CD4-positive, alpha-beta T cell (primary cell): ENCODE measurements at places on chromosomes 1 and 21. TPM values are rescaled to one million over a fixed set of nuclear protein-coding genes. Genes with fewer than 3 reads are reported as not detected.

GRCh38 chr1:22096463-22096862, 44.0 kb downstream of the CDC42 start:
- H3K27me3 ChIP-seq, result no peaks in the 10 kb centered on the region
- H3K4me3 ChIP-seq, result no peak overlapping the region
- H3K4me1 ChIP-seq, result peaks cover 26% of the 10 kb centered on the region
- H3K27ac ChIP-seq, result no peak overlapping the region
- no peak for DNase-seq

- no peak overlapping the region for H3K27ac ChIP-seq
- no peaks in the 10 kb centered on the region for H3K36me3 ChIP-seq
- no peak overlapping the region for H3K4me3 ChIP-seq
- H3K4me1 ChIP-seq, result no peaks in the 10 kb centered on the region
- H3K27me3 ChIP-seq, result peaks cover 3% of the 10 kb centered on the region
Measured at GRCh38 chr1:227449051-227449450, 114.3 kb upstream of the ZNF678 start.

DNA sequence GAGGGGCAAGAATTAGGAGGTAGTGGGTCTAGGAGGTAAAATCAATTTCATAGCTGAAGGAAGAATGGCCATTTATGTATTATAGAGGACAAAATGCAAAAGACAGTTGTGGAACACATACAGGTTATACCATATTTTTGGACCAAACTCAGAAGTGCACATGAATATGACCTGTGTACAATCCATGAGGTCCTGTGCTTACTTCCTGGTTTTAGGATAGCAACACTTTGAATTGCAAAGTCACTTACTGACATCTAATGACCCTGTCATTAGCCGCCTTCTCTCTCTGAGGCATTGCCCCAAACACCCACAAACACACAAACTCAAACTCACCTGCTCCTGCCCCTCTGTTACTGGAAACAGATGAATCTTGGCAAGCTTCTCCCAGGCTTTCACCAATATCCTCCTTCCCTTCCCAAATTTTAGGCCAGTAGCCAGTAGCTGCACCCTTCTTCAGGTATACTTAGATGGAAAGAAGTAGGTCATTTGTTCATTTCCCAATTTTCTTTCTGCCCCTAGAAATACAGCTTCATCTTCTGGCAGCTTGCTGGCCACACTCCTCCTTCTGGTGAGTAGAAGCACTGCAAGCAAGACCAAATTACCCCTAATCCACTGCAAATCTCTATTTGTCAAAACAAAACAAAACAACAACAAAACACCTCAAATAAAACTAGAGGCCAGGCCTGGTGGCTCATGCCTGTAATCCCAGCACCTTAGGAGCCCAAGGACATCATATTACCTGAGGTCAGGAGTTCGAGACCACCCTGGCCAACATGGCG, 13.7 kb upstream of the RPL5 start:
- no peaks in the 10 kb centered on the region for H3K27me3 ChIP-seq
- H3K36me3 ChIP-seq, result no peaks in the 10 kb centered on the region
- no peak for DNase-seq
- no peak overlapping the region for H3K27ac ChIP-seq
- no peaks in the 10 kb centered on the region for H3K4me1 ChIP-seq

TMEM125 gene
- not detected for total RNA-seq

PTPN22 gene
- 30.2 TPM for total RNA-seq

- H3K27ac ChIP-seq, result no peak overlapping the region
- H3K4me1 ChIP-seq, result no peaks in the 10 kb centered on the region
- DNase-seq, result no peak
- no peaks in the 10 kb centered on the region for H3K36me3 ChIP-seq
Measured at GRCh38 chr1:100769906-100770646, 50.5 kb downstream of the VCAM1 start.

GRCh38 chr1:206953126-206953525, 6.9 kb upstream of the PIGR start:
- H3K27ac ChIP-seq, result no peak overlapping the region
- DNase-seq, result no peak

DNA sequence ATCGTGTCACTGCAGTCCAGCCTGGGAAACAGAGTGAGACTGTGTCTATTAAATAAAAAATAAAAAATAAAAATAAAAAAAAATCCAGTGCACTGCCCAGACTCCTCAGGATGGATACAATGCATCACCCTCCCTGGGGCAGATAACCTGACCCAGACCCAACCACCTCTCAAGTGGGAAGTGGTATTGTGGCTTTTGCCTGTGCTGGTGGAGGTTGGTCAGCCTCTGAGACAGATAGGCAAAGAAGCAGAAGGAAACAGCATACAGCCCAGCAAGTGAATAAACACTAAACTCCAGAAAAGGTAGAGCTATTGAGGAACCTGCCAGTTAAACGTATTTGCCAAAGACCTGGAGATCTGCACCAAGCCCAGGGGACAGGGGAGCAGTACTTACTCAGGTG, 22.0 kb downstream of the HHIPL2 start:
- H3K4me1 ChIP-seq, result no peaks in the 10 kb centered on the region
- H3K4me3 ChIP-seq, result no peak overlapping the region
- no peak overlapping the region for H3K27ac ChIP-seq
- no peak for DNase-seq
- no peaks in the 10 kb centered on the region for H3K36me3 ChIP-seq

- peak; percentile 29 for DNase-seq
- no peaks in the 10 kb centered on the region for H3K4me1 ChIP-seq
- no peak overlapping the region for H3K27ac ChIP-seq
- no peaks in the 10 kb centered on the region for H3K36me3 ChIP-seq
- H3K27me3 ChIP-seq, result no peaks in the 10 kb centered on the region
Measured at GRCh38 chr21:31335957-31336738, 7.9 kb downstream of the TIAM1 start.
